ENCODE measurements at places on chromosomes 13 and 19.
A peak's percentile ranks its signal among the peaks of the same experiment; 100 is the strongest.

DNA sequence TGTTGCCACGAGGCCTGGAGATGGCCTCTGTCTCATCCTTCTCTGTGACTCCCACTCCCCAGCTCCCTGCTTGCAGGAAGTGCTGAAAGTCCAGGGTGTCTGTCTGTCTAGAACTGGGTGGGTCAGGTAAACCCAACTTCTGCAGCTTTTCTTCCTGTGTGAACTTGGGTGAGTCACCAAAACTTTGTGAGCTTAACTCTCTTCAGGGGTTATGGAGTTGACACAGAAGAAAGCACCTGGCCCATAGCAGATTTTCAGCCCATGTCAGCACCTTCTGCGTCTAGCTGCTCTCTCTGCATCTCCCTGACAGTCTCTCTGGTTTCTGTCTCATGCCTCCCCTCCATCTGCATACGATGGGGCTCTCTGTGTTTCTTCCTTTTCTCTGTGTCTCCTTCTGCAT is 4.2 kb upstream of the CACNG7 start:
- no peak for DNase-seq

GRCh38 chr19:45640849-45641273 is 1.7 kb upstream of the EML2 start:
- no peak for DNase-seq

- DNase-seq = no peak
Observed at GRCh38 chr13:25490236-25490635, 118.5 kb downstream of the ATP8A2 start.

GRCh38 chr13:98507282-98507797 is 69.6 kb downstream of the STK24 start:
- no peak for DNase-seq

GRCh38 chr13:46759846-46760245 is 37.1 kb downstream of the ESD start:
- no peak for DNase-seq

GRCh38 chr13:98171900-98172589 is 5.0 kb downstream of the RNF113B start:
- no peak for DNase-seq

- no peak for DNase-seq
Observed at GRCh38 chr13:40442231-40442630, 224.2 kb downstream of the FOXO1 start.

- DNase-seq = no peak
Observed at GRCh38 chr19:48551437-48552302, at the start of gene SULT2B1. Gene SULT2B1 (plus strand): TSS chr19:48552172. CDS start chr19:48552253, 81 bp downstream.

DNA sequence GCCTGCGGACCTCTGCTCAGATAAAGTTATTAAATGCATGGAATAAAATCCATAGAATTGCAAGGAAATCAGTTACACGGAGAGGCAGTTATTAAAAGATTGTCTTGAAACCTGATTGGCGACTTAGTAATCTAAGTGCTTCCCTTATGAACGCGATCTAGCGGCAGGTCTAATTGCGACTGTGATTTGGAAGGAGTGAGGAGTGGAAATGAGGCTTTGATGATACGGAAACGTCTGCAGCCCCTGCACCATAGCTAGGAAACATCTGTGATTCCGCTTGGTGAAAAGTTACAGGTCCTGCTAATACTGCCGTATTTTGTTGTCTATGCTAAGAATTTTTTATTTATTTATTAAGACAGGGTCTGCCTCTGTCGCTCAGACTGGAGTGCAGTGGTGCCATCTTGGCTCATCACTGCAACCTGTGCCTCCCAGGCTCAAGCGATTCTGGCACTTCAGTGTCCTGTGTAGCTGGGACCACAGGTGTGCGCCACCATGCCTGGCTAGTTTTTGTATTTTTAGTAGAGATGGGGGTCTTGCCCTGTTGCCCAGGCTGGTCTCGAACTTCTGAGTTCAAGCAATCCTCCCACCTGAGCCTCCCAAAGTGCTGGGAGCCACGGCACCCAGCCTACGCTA is 887 bp downstream of the NDUFS7 start:
- DNase-seq = no peak

- DNase-seq = no peak
Observed at GRCh38 chr13:21910546-21910945, 239.7 kb downstream of the FGF9 start.

GRCh38 chr13:107457686-107458085 is 757.6 kb downstream of the LIG4 start:
- no peak for DNase-seq

GRCh38 chr13:48334534-48335127 is 31.1 kb downstream of the RB1 start:
- DNase-seq = no peak

GRCh38 chr19:20416661-20417060 is 148.9 kb downstream of the ZNF737 start:
- DNase-seq = no peak

GRCh38 chr13:52743988-52744387 is 4.4 kb upstream of the CNMD start:
- no peak for DNase-seq

GRCh38 chr13:79160818-79161217 is 245.2 kb downstream of the RBM26 start:
- no peak for DNase-seq

DNA sequence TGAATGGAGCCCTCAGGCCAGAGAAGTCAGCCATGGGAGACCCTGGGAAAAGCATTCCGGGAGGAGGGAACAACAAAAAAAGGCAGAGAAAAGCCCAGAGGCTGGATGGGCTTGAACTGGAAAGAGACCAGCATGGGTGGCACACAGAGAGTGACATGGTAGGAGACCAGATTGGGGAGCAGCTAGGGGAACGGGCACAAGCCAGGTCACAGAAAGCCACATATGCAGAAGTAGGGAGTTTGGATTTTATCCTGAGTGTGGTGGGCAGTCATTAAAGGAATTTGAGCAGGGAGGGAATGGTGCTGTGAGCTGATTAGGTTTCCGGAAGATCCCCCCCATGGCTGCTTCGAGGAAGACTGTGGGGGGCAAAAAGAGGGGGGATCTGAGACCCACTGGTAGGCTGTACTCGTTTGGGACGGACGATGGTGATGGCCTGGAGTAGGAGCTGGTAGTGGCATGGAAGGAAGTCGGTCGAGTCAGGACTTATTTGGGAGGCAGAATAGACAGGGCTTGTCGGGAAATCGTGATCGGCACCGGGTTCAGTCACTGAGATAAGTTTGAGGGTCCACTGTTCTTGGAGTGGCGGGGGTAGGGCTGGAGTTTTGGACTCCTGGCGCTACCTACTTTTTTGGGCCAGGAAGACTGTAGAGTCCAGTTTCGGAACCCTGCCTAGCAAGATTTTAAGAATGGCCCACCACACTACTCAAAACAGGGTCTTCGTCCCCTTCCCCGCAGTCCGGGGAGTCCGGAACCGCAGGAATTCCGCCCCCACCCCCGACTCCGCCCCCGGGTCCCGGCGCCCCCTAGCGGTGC is 949 bp downstream of the SERTAD1 start:
- DNase-seq = no peak

DNA sequence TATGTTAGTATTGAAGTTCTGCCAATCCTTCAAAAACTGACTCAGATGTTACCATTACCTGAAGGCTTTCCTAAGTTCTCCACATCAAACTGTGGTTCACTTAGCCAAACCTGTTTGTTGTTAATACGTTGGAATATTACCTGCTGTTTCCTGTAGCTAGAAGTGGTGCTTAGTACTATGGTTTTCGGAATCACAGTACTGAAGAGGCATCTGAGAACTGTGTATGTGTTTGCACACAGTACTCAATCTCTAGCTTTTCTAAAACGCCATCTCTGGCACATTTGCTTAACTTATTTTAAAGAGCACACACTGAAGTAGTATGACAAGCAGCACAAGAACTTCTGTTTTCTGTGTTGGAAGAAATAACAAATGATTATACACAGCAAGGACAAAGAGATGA is 248.2 kb downstream of the SHISA2 start:
- DNase-seq = no peak

DNA sequence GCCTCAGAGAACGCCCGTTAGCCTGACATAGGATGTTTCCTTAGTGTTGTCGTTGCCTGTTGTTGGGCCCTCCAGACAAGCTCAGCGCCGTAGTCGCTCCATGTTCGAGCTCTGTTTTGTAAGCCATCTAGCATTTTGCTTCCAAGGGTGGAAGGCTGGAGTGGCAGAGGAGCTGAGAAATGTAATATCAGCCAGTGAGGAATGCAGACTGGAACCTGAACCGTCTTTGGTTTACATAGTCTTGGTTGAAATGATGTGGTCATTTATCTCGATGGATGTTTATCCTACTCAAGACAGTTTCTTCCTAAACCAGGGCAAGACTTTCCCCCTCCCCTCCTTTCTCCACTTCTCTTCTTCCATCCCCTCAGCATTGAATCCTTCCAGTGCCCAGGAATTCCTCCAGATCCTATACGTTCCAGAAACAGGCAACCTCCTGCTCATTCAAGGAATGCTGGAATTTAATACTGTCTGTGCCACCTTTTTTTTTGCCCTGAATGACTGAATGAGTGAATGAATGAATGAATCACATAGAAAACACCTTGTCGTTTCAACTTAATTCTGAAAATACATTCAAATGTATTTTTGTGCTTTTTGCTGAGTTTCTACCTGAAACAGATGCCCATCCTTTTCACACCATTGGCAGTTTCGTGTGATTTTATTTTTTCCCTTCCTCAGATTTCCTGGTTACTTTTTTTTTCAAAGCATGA is 109.5 kb upstream of the MBNL2 start:
- no peak for DNase-seq

- no peak for DNase-seq
Observed at GRCh38 chr19:4474514-4475022, 2.5 kb downstream of the HDGFL2 start.

GRCh38 chr19:8487137-8487851 is 15.1 kb downstream of the PRAM1 start:
- DNase-seq = peak; percentile 22

GRCh38 chr19:18433015-18433691 is 4.8 kb downstream of the ISYNA1 start:
- DNase-seq = no peak

- no peak for DNase-seq
Observed at GRCh38 chr13:103188713-103189326, 122.6 kb upstream of the SLC10A2 start.

DNA sequence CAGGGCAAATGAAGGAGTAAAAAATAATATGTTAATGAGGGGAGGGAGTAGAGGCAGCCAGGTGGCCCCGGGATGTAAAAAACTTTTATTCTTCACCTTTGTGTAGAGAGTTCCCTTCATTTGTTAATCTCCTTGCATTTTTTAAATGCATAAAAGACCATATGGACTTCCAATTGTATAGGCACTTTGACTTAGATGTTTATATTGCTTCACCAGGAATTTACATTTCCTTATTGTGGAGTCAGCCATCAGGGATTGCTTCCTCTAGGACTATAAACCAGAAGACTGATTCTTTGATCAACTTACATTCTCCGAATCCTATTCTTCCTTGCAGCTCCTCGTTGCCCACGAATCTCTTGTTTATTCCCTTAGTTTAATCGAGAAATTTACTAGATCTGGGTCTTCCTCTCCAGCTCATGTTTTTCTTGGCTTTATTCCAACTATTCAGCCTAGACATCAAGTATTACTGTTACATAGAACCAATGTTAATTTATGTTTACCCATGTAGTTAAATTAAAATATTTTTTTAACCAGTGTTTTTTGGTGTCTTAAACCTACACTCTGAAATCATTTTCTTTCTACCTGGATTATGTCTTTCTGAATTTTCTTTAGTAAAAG is 1187.0 kb upstream of the SLC10A2 start:
- DNase-seq = no peak

- DNase-seq = no peak
Observed at GRCh38 chr13:28297341-28297740, 159.0 kb downstream of the PAN3 start.

GRCh38 chr13:46197299-46198048 is 14.3 kb upstream of the LRRC63 start:
- DNase-seq = no peak

DNA sequence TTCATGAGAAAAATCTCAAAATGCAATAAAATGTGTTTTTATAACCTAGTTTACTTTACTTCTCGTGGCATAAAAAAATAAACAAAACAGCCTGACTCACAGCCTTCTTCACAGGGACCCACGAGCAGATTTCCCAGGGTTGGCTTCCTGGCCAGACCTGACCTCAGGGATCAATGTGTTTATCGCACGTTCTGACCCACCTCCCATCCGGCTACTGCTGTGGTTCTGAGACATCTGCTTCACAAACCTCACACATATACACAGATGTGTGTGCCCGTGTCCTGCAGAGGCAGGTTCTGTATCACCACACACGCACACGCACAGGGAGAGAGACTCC is 118.3 kb downstream of the COL4A2 start:
- DNase-seq = no peak

- no peak for DNase-seq
Observed at GRCh38 chr13:20903164-20903475, 574 bp upstream of the XPO4 start.

DNA sequence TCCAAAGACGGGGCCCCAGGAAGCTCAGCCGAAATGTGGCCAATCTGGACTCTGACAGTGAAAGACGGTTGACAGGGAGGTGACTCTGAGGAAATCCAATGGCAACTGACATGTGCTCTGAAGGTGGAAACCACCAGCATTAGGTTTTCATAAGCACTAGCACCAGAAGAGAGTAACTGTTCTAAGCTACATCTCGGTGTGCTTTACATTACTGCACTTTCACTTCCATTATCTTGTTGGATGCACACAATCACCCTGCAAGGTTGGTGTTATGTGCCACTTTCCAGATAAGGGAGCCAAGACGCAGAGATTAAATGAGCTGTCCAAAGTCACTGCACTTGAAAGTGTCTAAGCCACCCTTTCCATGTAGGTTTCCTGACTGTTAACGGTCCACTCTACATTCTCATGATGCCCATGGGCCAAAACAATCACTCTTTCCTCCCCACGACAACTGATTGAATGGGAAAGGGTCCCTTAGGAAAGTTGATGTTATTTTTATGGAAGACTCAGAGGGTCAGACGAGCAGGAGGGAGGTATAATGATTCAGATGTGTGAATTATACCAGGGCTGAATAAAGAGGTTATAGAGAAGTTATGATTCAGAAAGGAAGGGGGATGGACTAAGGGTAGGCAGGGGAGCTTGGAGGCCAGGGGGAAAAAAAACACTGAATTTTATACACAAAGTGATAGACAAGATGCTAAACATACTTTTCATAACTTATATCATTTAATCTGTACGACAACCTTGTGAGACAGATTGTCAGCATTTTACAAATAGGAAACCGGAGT is 52.8 kb downstream of the RUBCNL start:
- DNase-seq = no peak

GRCh38 chr19:54391589-54392061 is 23.6 kb upstream of the TTYH1 start:
- DNase-seq = no peak

- DNase-seq = no peak
Observed at GRCh38 chr13:22562116-22562515, 618.7 kb upstream of the SGCG start.

- no peak for DNase-seq
Observed at GRCh38 chr13:112962911-112963625, 5.9 kb upstream of the MCF2L start.
